CD4-positive, alpha-beta T cell treated with Interleukin-6 at 100 ng/mL for 8 hours (primary cell): ENCODE measurements at places on chromosomes 3 and 15.

GRCh38 chr15:58360421-58361090, 71.2 kb upstream of the LIPC start:
- no peak for DNase-seq

GRCh38 chr3:98171071-98171470, 4.6 kb downstream of the OR5H15 start:
- no peak for DNase-seq

- no peak for DNase-seq
Observed at GRCh38 chr3:127706785-127707351, 34.1 kb downstream of the ABTB1 start.

DNA sequence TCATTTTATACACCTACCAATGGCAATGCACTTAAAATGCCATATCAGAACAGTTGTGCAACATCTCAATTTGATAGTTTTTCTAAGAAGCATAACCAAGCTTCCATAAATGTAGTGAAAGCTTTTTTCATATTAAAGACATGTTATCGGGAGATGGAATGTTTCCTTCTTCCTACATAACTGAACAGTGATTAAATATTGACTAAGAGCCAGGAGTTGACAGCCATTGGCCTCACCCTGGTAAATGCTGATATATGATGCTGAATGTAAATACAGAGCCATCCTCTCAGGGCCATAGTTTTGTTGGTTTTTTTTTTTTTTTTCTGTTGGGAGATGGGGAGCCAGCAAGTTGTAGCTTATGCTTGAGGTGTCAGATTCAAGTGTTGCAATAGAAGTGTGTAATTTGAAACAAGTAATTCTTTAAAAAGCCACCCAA, 203.3 kb upstream of the IL12A start:
- DNase-seq: no peak

GRCh38 chr3:160447544-160447943, 2.0 kb downstream of the TRIM59 start:
- no peak for DNase-seq

DNA sequence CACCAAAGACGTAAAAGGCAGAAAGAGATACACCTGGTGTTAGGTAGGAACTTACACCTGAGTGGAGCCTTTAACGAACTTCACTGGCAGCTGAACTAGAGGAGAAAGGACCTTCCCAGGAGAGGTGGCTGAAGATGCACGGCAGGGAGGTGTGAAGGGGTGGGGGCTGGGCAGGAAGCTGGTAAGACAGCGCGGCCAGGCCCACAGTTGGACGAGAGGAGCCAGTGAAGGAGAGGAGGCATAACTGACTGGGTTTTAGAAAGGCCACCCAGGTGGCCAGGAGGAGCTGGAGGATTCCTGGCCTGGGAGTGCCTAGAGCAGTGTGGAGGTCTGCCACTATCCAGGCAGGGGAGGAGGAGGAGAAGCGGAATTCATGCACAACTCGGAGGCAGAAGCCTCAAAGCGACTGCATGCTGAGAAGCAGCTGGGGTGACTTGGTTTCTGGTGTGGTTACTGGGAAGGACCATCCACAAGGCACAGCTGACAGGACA, 51.9 kb downstream of the SLC41A3 start:
- no peak for DNase-seq
